ENCODE measurements at places on chromosomes 4 and X.

DNA sequence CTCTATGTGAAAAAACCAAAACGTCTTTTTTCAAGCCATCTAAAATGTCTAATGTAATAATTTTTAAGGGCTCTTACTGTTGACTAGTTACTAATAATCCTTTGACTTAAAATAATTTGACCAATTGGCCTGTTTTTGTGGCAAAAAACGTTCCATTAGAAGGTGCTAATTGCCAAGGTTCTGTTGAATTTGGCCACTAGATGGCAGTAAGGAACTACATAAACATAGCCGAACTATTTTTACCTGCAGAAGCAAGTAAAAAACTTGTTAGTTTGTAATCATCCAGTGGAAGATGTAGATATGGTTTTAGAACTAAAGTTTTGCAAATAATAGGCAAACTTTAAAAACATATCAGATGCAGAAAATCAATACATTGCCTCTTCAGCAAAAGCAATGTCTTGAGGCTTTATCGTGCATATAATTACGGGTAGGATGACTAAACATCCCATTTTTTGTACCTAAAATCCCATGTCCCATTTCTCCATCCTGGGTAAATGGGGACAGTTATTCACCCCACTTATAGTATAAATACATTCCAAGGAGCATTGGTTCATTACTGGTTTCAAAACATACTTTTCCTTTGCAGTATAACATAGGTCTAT lies 57.6 kb downstream of the PROM1 start:
- no peak for DNase-seq

DNA sequence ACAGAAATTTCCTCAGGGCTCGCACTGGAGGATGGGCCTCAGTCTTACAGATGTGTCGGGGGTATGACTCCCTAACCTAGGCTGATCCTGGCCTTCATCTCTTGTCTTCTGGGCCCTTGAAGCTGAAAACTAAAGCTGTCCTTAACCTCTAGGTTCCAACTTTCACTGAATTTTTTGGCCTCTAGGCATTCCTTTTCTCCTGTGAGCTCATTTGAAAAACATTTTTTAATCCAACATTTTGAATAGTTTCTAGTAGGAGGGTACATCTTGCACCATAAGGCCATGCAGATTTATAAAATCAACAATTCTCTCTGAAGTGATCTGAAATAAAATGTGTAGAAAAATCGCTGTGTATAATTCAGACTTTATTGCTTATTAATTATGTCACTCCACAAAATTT lies 19.7 kb downstream of the RWDD4 start:
- DNase-seq = no peak

DNA sequence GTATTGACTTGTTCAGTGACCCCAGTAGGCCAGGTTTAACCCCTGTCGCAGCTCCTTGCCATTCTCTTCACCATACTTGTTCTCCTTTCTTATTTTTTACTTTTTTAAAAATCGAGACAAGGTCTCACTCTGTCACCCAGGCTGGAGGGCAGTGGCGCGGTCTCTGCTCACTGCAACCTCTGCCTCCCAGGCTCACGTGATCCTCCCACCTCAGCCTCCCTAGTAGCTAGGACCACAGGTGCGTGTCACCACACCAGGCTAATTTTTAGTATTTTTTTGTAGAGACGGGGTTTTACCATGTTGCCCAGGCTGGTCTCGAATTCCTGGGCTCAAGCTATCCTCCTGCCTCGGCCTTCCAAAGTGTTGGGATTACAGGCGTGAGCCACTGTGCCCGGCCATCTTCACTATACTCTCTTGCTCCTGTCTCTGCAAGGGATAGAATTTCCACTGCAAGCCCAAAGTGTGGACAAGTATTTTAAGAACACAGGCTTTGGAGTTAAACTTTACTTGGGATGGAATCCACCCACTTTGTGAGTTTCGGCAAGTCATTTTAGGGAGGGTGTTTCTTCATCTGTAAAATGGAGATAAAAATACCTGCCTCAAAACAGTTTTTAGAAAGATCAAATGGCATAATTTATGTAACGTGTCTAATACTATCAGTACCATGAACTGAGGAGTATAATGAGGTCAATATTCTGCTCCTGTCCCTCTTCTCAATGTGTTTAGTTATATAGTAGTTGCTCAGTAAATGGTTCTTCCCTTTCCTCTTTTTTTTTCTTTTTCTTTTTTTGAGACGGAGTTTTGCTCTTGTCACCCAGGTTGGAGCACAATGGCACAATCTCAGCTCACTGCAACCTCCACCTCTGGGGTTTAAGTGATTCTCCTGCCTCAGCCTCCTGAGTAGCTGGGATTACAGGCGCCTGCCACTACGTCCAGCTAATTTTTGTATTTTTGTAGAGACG lies 973 bp downstream of the YIPF6 start:
- DNase-seq = no peak

GRCh38 chrX:150476164-150476699 lies 92.2 kb upstream of the MTM1 start:
- no peak for DNase-seq

GRCh38 chrX:87299563-87300160 lies 217.9 kb upstream of the KLHL4 start:
- no peak for DNase-seq

DNA sequence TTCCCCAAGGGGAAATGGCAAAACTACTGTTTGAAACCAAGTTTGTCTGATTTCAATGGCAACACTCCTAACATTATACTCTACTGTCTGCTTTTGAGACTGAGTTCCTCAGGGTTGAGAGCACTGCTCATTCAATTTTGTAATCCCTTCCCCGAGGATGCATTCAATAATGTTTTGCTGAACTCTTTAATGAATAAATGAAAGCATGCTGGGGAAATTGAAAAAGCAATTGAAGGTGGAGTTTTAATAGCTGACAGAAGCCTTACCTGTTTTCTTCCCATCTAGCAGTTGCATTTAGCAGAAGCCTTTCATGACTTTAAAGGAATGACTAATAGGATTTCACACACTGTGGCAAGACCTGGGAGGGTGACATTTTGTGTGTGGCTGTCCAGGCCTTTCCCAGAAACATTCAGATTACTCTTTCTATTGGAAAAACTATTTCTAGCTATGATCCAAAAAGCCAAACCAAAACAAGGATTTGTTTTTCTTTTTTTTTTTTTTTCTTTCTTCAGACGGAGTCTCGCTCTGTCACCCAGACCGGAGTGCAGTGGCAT lies 45.1 kb downstream of the DTHD1 start:
- DNase-seq = no peak

DNA sequence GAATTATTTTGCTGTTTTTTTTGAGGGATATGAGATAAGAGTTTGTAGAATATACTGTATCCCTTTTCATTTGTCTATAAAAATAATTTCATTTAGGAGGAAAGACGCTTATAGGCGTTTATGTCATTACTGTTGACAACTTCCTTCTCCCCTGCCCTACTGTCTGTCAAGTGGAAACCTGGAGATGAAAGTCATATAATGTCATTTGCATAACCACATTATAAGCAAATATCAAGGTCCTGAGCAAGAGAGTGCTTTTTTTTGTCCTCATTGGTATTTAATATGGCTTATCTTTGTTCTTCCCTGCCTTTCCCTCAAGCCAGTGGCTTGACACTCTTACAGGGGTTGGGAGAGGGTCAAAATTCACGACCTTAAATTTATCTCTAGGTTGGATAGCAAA lies 55.8 kb downstream of the LRP2BP start:
- DNase-seq = no peak

DNA sequence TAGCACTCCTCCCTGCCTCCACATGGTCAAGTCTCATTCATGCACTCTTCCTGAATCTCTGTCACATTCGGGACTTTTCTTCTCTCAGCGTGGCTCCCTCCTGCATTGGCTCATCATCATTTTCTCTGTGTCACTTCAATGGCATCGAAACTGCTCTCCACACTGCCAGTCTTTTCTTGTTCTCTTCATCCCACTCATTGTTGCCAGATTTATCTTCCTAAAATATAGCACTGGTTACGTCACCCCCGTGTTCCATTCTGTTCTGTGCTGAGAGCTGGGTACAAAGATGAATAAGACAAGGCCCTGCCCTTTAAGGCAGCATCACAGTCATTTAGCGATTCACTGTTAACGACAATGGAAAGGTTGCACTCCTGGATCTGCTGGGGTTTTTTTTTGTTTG lies 174.4 kb upstream of the TBC1D9 start:
- DNase-seq = no peak

- no peak for DNase-seq
These were observed 2163.0 kb upstream of the AGA start for GRCh38 chr4:179605196-179605595.

DNA sequence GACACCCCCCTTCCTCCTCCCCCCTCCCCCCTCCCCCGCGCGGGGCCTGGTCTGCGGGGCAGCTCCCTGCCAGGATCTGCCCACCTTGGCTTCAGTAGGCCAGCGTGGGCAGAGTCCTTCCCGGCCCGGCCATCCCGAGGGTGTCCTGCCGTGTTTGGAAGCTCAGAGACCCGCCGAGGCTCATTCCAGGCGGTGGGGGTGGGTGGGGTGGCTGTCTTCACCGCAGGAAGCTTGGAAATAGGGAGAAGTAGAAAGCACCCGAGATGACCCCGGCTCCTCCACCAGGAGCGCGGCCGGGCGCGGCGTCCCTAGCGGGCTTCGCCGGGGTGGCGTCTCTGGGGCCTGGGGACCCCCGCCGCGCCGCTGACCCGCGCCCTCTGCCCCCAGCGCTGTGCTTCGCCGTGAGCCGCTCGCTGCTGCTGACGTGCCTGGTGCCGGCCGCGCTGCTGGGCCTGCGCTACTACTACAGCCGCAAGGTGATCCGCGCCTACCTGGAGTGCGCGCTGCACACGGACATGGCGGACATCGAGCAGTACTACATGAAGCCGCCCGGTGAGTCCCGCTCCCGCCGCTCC lies 1.6 kb downstream of the NAT8L start:
- DNase-seq = no peak

DNA sequence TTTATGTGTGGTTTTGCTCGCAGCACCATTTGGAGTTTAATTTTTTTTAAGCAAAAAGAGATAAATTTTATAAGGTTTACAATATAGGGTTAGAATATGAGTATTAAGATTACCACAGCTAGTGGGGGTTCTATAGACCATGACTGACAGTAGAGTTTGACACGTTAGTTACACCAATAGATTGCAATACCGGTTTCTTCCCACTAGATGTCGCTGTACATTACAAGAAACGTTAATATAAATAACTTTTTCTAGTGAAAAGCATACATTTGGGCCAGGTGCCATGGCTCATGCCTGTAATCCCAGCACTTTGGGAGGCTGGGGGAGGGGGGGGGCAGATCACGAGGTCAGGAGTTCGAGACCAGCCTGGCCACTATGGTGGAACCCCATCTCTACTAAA lies 433.6 kb downstream of the MAGEB5 start:
- no peak for DNase-seq

DNA sequence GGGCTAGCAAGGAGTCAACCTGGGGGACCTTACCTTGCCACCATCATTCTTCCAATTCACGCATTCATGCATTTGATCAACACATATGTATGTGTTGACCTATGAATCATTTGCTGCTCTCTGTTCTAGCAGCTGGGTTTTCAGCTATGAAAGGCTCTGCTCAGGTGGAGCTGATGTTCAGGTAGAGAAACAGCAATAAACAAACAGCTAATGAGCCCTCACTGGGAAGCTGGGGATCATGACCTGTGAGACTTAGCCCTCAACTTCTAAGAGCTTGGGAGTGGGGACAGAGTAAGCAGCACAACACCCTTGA lies 1.6 kb upstream of the OTOP1 start:
- DNase-seq = no peak

DNA sequence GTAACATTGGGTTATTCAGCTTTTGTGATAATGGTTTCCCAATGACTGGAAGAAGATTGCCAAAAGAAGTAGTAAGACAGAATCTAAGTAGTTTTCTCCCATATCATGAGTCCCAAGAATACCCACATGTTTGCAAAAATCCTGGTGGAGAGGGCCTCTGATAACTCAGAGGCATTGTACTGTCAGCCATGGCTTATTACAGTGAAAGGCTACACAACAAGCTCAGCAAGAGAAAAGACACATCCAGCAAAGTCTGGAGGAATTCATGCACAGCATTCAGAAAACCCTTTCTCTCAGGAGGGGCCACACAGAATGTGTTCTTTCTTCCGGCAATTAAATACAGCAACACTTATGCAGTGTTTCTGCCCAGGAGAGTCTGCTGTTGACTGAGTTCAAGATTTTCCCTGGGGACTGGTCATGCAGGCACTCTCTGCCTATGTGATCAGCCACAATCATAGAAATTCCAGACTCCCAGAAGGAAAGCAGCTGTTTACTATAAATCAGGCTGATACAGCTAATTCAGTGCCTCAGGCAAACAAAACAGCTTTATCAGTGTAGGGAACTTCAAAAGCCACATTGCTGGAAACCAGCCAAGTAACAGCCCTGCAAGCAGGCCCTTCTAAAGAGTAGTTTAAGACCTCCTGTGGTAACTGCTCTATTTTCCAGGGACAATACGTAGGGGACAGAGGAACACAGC lies 937.1 kb downstream of the CCSER1 start:
- DNase-seq = no peak

DNA sequence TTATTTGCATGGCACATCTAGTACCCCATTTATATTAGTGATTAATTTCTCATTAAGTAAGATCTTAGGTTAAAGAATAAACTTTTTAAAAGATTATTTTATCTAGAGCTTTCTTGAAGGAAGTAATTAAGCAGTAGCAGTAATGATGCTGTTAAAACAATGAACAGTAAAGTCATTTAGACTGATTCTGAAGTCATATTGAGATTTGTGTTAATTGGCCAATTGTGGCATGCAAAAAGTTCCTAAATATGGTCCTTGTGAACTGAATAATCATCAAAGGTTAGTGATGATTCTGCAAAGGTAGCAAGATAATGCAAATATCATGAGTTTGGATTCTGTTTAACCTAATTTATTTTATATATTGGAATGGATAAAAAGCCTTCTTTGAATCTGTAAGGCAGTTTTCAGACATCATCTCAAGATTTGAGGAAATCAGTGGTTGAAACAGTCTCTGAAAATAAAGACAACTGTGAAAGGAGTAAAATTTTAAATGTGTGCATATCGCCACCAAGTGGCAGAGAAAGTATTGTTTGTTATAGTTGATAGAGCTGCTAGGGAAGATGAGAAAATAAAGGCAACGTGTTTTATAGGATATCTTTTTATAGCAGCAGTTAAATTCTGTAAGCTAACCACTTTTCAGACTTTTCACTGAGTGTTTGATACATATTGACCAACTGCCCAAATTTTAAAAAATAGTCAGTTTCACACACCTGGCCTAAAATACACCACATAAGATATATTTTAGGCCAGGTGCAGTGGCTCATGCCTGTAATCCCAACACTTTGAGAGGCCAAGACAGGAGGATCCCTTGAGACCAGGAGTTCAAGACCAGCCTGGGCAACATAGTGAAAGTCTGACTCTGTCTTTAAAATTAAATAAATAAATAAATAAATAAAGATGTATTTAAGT lies 79.6 kb downstream of the CCKAR start:
- DNase-seq = no peak

Data from T-helper 2 cell (primary cell).